ENCODE measurements at places on chromosomes 4 and X. TPM values are rescaled to one million over a fixed set of nuclear protein-coding genes. Genes with fewer than 3 reads are reported as not detected.
A peak's percentile ranks its signal among the peaks of the same experiment; 100 is the strongest.

Gene STATH
- total RNA-seq = not detected

Gene SLC49A3
- 0.20 TPM for total RNA-seq

Gene AGTR2
- total RNA-seq = not detected

Gene RS1
- not detected for total RNA-seq

Gene BMX
- total RNA-seq = not detected

Gene SPANXB1
- total RNA-seq = not detected

Gene CXCL11
- total RNA-seq = not detected

Gene PPEF1
- total RNA-seq = 1.5 TPM

Gene FAM13A
- total RNA-seq = 10.3 TPM

Gene ARL9
- 0.26 TPM for total RNA-seq

Gene ZNF182
- total RNA-seq = 3.9 TPM

DNA sequence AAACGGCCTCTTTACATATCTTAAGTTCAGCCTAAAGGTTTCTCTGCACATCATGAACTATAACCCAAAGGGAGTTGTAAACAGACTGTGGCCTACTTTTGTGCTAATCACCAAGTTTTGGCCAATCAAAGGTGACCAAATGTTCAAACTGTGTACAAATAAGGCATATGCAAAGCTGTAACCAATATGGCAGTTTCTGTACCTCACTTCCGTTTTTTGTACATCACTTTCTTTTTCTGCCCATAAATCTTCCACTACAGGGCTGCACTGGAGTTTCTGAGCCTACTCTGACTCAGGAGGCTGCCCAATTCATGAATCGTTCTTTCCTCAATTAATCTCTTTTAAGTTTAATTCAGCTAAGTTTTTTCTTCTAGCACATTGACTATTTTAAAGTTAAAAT, 318.7 kb downstream of the SLC7A11 start:
- DNase-seq = no peak

DNA sequence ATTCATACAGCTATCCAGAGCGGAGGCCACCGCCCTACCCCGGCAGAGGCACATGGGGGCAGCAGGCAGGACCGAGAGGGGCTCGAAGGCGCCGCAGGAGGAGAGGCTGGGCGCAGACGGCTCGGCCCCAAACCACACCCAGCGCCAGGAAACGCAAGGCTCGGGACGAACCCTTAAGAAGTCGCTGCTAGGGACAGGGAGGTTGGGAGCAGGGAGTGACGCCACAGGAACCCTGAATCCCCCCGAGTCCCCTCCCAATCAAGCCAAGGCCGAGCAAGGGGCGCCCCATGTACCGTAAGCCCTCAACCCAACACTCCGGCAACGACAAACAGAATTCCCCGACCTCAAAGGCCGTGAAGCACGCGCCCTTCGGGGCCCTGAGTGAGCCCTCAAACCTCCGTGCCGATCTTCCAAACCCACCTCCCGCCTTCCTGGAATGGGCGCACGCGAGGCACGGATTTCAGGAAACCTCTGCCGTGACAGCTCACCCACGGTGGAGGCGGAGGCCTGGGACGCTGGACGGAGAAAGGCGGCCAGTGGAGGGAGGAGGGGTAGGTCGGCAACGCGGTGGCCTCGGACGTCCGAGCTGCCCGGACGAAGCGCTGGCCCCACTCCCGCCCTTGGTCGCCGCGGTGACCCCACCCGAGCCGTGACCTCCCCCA, 1.8 kb downstream of the ZFYVE28 start:
- DNase-seq = peak; percentile 23

DNA sequence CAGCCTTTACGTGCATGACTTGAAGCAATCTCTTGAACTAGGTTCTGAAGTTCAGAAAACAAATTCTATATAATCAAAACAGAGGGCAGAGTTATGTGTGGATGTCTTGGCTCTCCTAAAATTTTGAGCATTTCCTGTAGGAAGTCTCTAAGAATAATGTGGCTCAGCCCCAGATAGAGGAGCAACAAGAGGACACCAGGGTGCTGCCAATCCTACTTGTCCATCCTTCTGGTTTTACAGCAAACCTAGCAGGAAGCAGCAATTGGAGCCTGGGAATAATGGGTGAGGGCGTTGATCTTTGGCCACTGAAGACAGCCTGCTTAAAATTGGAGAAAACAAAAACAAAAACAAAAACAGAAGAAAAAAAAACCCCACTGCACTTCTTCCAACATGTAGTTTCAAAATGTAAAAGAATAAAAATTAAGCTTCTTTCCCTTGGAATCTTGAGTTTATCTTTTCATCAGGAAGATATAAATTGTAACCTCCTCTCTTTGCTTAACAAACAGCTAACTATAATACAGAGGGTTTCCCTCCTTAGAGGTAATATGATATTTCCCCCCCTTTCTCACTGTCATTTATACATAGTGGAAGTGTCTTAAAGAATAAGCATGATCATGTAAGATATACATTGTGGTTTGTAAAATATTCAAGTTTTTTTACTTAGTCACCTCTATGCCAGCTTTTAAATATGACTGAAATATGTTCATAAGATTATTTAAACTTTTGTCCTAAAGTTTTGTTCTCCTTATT, 130.6 kb downstream of the FBXO8 start:
- no peak for DNase-seq

GRCh38 chr4:630656-631055, 5.3 kb downstream of the PDE6B start:
- peak; percentile 14 for DNase-seq

- DNase-seq = no peak
Measured at GRCh38 chr4:122643257-122643656, 22.4 kb upstream of the IL21 start.

DNA sequence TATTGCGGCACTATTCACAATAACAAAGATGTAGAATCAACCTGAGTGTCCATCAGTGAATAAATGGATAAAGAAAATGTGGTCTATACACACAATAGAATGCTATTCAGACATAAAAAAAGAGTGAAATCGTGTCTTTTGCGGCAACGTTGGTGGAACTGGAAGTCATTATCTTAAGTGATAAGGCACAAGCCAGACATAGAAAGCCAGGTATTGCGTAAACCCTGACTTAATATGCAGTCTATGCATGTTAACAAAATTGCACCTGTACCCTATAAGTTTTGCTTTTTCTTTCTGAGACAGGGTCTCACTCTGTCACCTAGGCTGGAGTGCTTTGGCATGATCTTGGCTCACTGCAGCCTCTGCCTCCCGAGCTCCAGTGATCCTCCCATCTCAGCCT, 28.6 kb downstream of the KIAA0232 start:
- DNase-seq = no peak

DNA sequence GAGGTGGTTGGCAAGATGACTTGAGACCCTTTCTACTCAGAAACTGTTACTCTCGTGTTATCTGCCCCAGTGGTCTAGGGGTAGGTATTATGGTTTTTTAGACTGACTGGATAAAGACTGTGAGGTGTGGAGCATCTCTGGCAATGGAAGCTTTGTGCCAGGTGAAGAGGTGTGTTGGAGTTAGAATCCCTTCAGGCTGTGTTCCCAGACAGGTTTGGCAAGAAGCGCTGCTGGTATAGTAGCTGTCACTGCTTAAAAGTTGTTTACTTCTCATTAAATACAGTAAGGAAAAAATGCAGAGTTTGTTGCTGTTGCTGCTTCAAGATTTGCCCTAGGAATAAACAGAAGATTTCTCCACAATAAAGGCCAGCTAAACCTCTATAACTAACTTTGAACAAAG, 35.3 kb downstream of the AREG start:
- peak; percentile 15 for DNase-seq

- DNase-seq = no peak
Measured at GRCh38 chrX:13219991-13220764, 99.7 kb downstream of the ATXN3L start.

DNA sequence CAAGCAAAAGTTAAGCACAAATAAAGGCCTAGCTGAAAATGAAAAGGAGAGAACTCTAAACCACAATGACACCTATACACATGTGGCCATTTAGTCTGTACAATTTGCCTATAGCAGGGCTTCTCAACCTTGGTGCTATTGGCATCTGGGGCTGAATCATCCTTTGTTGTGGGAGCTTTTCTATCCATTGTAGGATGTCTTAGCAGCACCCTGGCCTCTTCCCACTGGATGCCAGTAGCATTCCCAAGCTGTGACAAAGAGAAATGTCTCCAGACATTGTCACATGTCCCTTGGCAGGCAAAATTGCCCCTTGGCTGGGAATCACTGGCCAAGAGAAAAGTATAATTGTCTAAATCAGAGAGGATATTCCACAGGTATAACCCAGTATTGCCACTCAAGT, 13.5 kb upstream of the PRPS2 start:
- no peak for DNase-seq

DNA sequence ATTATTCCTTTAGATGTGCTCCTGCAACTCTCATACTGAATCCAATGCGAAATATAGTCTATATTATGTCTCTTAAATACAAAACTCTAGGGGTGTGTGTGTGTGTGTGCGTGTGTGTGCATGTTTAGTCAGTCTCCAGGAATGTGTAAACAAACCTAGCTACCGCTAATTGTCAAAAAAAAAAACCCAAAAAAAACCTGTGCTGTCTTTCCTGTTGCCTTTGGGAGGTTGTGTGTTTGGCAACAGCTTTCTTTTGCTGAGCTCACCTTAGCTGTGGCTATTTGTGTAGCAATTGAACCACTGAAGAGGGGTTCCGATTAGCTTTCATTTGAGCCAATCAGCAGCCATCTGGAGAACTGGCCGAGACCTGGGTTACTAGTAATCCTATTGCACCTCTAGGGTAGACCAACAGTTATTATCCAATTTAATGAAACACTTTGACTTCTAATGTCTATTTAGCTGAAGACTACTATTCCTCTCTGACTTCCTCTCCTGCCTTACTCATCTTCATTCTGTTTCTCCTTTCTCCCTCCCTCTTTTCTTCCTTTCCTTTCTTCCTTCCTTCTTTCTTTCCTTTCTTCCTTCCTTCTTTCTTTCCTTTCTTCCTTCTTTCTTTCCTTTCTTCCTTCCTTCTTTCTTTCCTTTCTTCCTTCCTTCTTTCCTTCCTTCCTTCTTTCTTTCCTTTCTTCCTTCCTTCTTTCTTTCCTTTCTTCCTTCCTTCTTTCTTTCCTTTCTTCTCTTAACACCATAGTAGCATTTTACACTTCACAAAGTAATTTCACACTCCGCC, 471.1 kb downstream of the GBA3 start:
- peak; percentile 8 for DNase-seq

DNA sequence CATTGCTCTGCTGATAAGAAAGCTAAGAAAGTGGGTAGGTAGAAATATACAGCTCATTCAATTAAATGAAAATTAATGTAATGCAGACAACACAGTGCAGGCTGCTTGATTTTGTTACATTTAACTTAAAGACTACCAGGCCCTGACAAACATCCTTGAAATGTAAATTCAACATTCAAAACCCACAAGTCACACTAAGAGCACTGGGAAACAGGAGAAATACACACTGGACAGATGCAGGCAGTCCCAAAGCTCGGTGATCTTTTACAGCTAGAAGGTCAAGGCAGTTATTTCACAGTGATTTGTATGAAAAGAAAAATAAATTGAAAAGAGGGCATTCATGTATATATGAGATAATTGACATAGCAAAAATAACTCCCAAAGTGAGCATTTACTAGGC, 94.3 kb upstream of the PLAC1 start:
- DNase-seq = no peak

- no peak for DNase-seq
Measured at GRCh38 chr4:74770226-74770910, 24.0 kb downstream of the BTC start.

DNA sequence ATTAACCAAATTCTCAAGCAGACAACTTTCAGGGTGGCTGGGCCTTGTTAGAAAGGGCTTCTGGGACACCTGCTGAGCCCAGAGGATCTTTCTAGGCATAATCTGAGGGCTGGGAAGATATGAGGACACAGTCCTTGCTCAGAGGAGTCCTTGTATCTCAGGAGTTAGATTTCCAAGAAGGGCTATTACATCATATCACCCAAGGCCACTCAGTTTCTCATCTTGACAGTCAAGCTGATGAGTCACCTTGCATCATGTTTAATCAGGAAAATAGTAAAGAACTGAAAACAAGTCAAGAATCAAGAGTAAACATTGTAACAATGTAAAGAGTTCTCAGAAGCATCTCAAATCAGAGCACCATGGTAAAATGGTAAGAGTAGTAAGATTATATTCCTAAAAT, 4.0 kb downstream of the PCYT1B start:
- no peak for DNase-seq

DNA sequence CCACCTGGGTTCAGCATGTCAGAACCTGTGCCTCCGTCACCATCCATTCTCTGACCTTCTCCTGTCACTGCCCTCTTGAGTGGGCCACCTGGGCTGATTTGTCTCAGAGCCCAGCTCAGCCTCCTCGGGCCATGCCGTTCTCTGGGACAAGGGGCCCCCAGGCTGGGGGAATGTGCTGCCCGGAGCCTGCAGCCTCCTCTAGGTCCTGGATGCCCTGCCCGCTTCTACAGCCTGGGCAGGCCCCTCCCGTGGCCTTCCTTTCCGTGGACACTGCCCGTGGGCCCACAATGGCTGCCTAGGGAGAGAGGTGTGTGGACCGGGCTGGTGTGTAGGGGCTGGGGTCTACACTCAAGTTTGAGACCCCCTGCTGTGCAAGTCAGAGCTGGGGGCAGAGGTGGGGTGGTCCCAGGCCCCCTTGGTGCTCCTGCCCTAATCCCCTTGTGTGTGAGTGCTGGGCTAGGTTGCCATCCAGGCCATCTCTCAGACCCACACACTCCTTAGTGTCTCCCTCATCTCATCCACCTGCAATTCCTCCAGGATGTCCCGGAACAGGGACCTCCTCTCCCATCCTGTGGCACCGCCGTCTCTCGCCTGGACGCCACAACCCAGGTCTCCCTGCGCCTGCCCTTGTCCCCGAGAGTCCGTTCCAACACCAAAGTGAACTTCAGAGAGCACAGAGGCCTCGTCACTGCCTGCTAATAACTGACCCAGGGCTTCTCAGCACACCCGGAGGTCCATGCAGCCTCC, 12.4 kb downstream of the PSAPL1 start:
- DNase-seq = no peak

- DNase-seq = no peak
Measured at GRCh38 chrX:135396109-135396508, 25.6 kb upstream of the SMIM10L2A start.

GRCh38 chr4:54741202-54741601, 83.4 kb downstream of the KIT start:
- DNase-seq = no peak

- no peak for DNase-seq
Measured at GRCh38 chrX:21905953-21906352, 34.6 kb upstream of the SMS start.

GRCh38 chr4:21858971-21859370, 89.6 kb downstream of the KCNIP4 start:
- DNase-seq = no peak

DNA sequence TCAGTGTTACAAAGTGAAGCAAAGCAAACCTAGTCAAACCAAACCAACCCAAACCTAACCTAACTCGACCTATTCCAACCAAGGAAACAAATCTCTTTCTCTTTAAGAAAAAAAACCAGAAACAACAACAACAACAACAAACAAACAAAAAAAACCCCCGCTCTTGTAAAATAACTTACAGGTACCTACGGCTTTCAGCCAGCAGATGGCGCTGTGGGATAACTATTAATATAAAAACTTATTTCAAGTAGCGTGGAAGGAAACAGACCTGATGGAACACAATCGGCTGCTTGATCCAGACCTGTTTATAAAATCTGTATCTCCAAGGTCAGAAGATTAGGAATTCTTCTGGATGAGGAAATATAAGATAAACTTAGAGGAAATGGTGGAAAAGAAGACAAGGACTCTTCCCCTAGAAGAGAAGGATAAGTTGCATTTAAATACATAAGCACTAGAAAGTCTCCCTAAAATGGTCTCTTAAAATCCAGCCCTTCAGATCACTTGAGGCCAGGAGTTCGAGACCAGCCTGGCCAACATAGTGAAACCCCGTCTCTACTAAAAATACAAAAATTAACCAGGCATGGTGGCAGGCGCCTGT, 34.4 kb upstream of the CDKL5 start:
- DNase-seq = peak; percentile 56

- DNase-seq = no peak
Measured at GRCh38 chr4:172497321-172497720, 671.3 kb upstream of the GALNT7 start.
